Naive thymus-derived CD8-positive, alpha-beta T cell (primary cell): ENCODE measurements at places on chromosomes 13 and 19.

DNA sequence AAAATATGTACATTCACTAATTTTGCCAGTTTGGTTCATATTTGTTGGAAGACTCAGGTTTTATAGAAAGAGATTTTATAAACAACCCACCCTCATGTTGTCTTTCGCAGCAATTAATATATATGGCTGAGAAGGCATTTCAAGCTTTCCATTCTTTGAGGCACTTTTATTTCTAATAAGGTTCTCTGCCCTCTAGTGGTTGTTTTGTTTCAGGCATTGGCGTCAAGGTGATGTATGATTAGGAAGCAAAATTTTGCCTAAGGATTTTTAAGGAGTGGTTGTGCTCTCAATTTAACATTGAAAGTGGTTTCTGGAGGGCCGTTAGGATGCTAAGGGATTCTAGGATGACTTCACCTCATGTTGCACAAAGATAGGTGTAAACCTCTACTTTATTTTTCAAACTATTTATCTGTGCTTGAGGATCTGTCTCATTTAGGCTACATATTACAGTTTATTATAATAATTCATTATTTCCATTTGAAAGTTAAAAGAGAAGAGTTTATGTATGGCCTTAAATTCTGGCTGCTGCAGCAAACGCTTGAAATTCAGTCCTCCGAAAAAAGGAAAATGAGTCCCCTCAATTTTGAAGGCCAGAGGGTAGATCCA is 35.9 kb downstream of the OXGR1 start:
- DNase-seq = no peak

GRCh38 chr19:54422136-54422535 is 6.9 kb downstream of the TTYH1 start:
- DNase-seq = no peak

- DNase-seq = no peak
These were observed 32.6 kb downstream of the ZNF846 start for GRCh38 chr19:9735986-9736385.

- no peak for DNase-seq
These were observed 187.0 kb upstream of the EDNRB start for GRCh38 chr13:78105656-78106055.

DNA sequence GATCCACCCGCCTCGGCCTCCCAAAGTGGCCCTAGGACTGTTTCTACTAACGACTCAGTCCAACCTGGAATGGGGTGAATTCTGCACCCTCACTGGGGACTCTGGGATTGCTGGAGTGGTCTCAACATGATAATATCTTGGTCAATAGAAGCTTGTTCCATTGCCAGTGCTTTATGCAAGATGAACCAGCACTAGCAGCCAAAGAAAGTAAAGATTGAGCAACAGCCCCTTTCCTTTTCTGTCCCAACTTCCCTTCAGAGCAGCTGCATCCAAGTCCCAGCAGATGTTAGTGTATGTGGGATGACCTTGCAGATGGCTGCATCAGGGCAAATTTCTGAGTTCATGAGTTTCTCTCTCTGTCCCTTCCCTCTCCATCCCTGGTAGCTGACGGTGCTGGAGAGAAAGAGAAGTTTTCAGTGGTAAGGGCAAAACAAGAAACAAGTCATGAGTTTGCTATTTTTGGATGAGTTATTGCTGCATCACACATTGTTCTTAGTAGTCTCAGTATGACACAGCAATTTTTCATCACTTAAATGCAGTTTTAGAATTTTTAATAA is 183.6 kb upstream of the EDNRB start:
- DNase-seq = no peak

DNA sequence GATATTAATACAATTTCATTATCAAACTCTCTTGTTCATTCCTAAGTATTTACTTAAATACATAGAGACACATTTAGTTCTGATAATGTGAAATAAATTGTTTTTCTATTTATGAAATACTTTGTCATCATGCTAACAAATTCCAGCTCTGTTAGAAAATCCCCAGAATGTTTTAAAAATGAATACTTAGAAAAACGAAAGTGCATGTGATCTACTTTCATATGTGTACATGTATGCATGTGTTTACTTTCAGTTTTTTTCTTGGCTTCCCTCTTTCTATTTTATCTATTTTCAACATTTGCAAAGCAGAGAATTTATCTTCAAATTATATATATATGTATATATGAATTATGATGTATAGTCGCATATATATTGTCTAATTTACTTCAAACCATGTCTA is 1110.0 kb upstream of the PCDH20 start:
- DNase-seq = no peak
